ENCODE measurements at places on chromosomes 16 and 17.

GRCh38 chr17:81420769-81421462 lies 25.7 kb downstream of the BAHCC1 start:
- no peak for DNase-seq

- DNase-seq, result peak; percentile 74
Observed at GRCh38 chr17:38751808-38752307, 683 bp upstream of the PSMB3 start.

DNA sequence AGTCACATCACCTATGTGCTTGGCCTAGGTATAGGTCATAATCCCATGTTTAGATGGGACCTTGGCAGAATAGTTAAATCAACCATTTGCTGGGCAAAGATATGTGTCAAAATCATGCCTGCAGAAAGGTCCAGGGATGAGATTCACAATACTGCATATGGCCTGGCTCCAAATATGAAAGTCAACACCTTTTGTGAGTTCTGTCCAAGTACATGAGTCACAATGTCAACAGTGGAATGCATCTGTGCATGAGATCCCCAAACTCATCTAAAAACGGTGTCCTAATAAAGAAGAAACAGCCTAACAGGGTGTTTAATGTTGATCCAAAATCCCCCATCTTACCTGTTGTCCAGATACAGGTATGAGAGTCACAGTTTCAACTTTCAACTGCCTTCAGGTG lies 1847.5 kb downstream of the TP53TG3F start:
- no peak for DNase-seq

- DNase-seq, result no peak
Observed at GRCh38 chr16:15604460-15605440, 38.2 kb downstream of the MARF1 start.

DNA sequence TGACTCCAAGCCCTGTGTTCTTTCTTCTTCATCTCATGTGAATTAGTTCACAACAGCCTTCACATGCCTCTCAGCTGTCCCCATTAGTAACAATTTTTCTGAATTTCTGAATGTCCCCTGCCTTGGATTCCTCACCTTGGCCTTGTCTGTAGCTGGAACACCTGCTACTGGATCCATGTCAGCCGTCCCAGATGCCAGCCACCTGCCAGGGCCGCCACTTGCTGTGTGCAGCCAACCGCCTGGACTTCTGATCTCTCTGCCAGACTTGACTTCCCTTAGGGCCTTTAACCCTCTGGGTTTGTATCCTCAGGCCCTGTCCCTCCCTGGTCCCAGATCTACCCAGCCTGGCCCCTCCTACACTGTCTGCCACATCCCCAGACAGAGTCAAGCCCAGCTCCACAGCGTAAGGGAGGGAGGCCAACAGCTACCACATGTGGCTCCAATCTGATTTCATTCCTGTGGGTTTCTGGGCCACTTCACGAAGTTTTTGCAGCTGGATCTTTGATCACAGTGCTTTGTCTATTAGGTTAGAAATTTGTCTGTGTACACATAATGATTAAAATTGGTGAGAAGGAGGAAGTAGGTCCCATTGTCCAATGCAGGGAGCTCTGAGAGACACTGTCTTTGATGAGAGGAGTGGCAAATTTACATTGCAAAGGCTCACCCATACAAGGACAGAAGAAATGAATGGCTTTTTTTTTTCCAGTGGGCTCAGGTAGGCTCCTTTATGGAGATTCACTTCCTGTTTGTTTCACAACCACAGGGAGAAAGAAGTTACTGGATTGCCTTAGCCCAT lies 15.3 kb downstream of the MPP2 start:
- DNase-seq, result no peak

- no peak for DNase-seq
Observed at GRCh38 chr17:76820039-76820438, 48.2 kb upstream of the MGAT5B start.

DNA sequence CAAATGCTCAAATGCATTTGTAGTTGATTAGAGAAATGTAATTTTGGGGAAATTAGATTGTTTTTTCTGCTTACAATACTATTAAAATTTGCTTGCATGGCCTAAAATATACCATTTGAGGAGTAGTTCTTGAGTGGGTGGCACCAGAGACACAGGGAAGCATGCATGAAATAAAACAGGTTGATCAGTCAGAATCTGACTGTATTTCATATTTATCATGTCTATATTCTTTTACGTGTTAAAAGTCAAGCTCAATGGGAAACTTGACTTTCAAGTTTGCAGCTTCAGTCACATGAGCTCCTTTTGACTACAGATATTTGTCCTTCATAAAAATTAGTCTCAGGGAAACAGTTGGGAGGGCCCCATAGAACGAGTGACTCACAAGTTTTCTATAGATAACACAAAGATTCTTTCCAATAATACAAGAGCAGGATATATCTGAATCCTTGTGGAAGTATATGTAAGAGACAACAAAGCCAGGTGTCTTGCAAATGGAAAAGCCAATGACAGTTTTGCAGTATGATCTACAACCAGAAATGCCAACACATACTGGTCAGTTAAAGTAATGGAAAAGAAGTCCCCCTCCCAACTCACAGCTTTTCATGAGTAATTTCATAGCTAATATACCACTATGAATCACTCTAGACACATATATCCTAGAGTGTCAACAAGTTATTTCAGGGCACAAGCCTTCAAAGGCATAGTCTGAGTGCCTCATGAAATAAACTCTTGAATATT lies 42.2 kb upstream of the CORO6 start:
- DNase-seq, result no peak
